ENCODE measurements at places on chromosomes 11 and 22. TPM values are rescaled to one million over a fixed set of nuclear protein-coding genes. Genes with fewer than 3 reads are reported as not detected.

Gene ATXN10
- total RNA-seq: 214 TPM

Gene DUSP8
- total RNA-seq: 3.2 TPM

Gene SULT4A1
- total RNA-seq: 16.2 TPM

Gene CENPM
- 37.2 TPM for total RNA-seq

Gene PNPLA3
- total RNA-seq: 17.5 TPM

Gene APOL4
- not detected for total RNA-seq

Gene MYOD1
- not detected for total RNA-seq

Gene POTEH
- total RNA-seq: not detected

Gene SYCE3
- 0.85 TPM for total RNA-seq

Gene TYR
- not detected for total RNA-seq

Gene SLC25A18
- total RNA-seq: 2.3 TPM

Gene CACNA1I
- 0.53 TPM for total RNA-seq

Gene DNAJC4
- 21.0 TPM for total RNA-seq

Gene FZD4
- 4.5 TPM for total RNA-seq

Gene HMOX1
- 22.7 TPM for total RNA-seq

Gene NEAT1
- total RNA-seq: 11.1 TPM

Gene KCNK4
- total RNA-seq: 0.31 TPM

Gene LMF2
- total RNA-seq: 43.6 TPM

Gene UPK3A
- not detected for total RNA-seq
